ENCODE measurements at places on chromosomes 2 and 18. TPM values are rescaled to one million over a fixed set of nuclear protein-coding genes. Genes with fewer than 3 reads are reported as not detected.

DNA sequence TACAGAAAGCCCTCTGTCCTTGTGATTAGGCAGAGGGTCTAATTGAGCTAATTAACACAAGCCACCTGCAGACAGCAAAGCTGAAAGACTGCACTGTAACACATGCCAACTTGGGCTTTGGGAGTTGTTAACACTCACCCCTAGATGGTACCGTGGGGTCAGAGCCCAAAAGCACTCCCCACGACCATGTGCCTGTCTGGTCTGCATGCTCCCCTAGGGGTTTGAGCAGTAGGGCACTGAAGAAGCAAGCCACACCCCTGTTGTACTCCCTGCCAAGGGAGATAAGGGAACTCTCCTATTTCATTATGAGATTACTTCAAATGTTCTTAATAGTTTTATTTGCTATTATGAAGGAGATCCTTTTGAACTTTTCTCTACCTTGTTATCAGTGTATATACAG lies 560.1 kb upstream of the FSHR start:
- DNase-seq = no peak

DNA sequence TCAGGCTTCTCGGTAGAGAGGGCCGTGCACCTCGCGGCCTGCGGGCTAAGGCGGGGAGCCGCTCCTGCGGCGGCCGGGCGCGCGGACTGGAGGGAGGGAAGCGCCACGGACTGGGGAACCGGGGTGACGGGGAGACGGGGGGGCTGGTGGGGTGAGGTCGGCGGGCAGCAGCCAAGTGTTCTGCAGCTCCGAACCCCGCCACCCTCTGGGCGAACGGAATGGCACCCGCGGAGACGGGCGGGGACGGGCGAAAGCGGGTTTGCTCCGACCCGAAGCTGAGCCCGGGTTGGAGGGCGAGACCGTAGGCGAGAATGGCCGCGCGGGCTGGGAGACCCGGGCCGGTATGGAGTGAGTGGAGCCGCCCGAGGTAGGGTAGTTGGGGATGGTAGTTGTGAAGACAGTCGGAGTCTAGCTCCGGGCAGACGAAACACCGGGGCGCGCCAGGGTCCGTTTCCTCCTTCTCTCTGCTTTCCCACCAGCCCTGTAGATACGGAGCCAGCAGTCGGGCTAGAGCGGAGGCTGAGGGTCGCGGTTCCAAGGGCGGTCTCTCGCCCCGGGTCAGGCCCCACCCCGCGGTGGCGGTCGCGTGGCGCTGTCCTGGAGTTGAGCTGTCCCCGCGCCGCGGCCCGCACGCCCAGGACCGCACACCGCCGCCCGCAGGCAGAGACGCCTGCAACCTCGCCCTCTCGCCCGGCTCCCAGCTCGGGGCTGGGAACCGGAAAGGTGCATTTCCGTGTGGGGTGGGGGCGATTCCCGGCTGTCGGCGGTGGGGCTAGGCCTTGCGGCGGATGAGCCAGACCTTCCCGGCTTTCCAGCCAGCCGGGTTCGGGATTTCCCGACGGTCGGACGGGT lies 160.3 kb upstream of the SIX2 start:
- DNase-seq = peak; percentile 9

- no peak for DNase-seq
These were observed 126.2 kb upstream of the MAPRE2 start for GRCh38 chr18:34915046-34915445.

GRCh38 chr18:76844742-76845477 lies 22.6 kb downstream of the ZNF236 start:
- no peak for DNase-seq

GRCh38 chr2:108637304-108637669 lies 82.0 kb upstream of the RANBP2 start:
- no peak for DNase-seq

GRCh38 chr18:15198116-15198389 lies 450.1 kb downstream of the ANKRD30B start:
- DNase-seq = no peak

DNA sequence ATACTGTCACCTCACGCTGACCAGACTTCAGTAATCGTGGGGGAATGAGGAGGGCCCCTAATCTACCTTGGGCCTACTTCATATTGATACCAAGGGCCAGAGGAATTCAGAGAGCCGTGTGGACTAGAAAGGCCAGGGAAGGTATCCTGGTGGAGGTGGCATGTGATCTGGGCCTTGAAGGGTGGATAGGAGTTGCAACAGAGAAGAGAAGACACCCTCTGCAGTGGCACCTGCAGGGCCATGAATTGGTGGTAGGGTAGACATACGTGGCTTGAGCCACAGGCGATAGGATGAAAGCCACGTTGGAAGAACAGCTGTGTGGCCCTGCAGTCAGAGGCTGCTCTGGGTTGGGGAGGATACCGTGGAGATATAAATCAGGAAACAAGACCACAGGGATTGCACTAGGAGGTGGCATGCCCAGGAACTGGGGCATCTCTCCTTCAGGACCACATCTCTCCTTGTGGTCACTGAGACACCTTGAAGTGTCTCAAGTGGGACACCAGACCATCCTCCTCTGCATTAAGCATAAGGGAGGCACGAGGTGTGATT lies 141.4 kb downstream of the CYP26B1 start:
- DNase-seq = no peak

DNA sequence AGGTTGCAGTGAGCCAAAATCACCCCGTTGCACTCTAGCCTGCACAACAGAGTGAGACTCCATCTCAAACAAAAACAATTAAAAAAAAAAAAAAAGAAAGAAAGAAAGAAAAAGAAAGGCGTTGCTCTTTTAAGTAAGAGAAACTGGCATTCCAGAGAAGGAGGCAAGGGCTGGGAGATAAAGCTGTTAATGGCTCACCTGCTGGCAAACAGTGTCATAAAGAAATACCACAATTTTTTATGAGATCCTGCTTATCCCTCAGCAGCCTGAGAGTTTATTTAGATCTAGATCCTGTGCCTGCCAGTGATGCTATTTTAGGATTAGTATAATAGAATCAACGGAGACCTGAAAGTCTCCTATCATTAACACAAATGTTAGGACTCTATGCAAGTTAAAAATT lies 16.3 kb downstream of the SLC19A3 start:
- DNase-seq = no peak

- no peak for DNase-seq
These were observed 88.6 kb downstream of the LIPG start for GRCh38 chr18:49650426-49650891.

COL6A3 gene
- 3.0 TPM for total RNA-seq

SAG gene
- 0.19 TPM for total RNA-seq

IMPACT gene
- total RNA-seq = 19.9 TPM
